Activated T-helper 1 cell treated with Interleukin-2 at 50 U/mL for 16 hours (primary cell): ENCODE measurements at places on chromosomes 5 and 9.

DNA sequence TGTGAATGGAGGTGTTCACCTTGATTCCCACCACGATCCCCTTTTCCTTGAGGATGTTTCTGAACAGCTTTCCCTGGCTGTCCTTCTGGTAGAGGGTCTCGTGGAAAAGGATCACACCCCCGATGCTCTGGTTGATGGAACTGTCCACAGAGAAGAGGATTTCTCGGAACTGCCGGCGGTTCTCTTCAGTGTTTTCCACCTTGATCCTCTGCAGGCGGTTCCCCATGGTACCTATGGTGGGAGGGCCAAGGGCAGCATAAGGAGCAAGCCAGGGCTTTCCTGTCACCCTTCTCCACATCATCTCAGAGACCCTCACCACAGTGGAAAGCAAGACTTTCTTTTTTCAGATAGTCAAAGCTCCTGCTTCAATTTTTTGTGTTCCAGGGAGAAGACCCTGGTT lies 5.8 kb downstream of the ALDOB start:
- DNase-seq, result no peak

DNA sequence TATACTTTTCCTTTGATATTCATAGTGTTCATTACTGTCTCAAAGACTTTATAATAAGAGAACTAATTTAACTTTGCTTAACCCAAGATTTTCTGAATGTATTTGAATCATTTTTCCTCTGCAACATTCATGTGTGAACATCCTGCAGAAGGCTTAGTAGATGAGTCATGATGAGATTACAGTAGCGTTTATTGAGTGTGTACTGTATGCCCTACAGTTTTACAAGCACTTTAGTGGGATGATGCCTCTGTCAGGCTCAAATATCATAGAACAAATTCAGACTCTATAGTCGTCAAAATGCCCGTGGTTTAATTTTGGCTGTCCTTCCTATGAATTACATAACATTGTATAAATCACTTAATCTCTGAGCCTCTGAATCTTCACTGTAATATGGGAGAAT lies 41.2 kb downstream of the FYB1 start:
- no peak for DNase-seq

DNA sequence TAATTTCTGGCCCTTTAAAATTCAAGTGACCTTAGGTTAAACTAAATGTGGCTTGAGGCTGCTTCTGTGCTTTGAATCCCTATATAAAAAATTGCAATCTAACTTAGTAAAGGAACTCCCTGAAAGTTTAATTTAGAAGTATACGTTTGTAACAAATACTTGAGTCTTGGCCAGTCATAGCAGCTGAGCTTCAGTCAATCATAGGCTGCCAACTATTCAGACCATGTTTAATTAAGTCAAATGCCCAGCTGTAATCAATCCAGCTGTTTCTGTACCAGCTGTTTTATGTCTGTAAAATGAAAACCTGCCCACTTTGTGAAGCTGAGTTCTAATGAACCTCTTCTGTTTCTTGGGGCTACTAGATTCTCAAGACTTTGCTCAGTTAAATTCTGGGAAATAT lies 760.1 kb downstream of the MAT2B start:
- no peak for DNase-seq

DNA sequence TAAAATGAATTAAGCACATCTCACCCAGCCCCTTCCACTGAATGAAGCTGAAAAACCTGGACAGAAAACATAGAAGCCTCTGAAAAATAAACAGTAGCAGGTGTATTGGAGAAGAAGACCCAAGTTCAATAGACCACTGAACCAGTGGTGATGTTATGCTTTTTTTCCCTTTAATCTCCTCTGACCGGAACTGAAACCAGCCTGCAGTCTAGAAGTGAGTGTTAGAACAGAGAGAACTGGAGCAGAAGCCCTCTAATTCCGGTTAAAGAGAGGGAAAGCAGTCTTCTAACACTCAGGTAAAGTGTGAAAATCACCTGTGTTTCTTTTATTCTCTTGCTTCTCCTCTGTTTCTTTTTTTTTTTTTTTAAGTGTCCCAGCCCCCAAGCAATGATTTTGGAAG lies 83.5 kb upstream of the CCL21 start:
- DNase-seq, result no peak

DNA sequence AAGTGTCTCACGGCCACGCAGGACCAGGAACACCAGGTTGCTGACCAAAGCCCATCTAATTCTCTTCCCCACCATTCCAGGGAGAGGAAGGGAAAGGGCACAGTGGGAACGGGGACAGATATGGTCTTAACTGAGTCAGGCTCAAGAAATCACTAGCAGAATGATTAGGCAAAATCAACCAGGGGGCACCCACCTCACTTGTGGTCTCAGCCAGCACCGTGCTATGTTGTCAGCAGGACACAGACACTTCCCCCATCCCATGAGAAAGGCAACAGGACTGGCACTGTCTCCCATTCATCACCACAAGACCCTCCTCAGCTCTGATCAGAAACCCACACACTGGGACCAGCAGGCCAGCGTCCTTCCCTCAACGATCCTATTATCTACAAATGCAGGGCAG lies 2.9 kb downstream of the BICD2 start:
- no peak for DNase-seq

DNA sequence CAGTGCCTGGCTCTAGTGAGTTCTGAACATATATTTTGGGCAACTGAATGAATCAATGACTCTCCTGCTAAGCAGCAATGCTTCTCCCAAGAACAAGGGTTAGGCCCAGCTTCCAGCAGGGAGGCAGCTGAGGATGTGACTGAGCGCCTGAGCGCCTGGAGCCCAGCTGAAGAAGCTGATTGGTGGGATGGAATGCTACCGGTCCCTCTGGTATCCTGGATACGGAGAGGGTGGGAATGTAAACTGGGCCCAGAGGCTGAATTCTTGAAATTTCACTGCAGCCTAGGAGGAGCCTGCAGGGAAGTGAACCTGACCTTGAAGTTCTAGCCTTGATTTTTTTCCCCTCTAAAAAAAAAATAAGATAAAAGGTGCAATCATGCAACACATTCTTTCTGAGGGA lies 43.2 kb downstream of the WWC1 start:
- DNase-seq, result no peak

DNA sequence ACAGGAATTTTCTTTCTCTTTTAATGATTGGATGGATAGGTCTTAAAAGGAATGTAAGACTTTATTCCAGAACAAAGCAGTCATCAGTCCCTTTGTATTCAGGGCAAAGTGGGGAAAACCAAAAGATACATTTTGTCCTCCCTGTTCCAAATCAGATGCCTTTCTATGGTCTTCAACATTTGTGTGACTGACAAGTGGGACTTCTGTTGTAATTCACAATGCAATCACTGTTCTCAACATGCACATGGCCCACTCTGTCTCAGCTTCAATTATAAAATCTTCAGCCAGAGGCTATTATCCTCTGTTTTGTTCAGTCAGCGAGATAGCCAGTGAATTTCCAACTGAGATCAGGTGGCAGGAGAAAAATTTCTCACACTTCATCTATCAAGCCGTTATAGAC lies 95.5 kb upstream of the ERBIN start:
- no peak for DNase-seq
